Endothelial cell (in vitro differentiated cells): ENCODE measurements at places on chromosomes 13 and 19. TPM values are rescaled to one million over a fixed set of nuclear protein-coding genes. Genes with fewer than 3 reads are reported as not detected.
A peak's percentile ranks its signal among the peaks of the same experiment; 100 is the strongest.

DNA sequence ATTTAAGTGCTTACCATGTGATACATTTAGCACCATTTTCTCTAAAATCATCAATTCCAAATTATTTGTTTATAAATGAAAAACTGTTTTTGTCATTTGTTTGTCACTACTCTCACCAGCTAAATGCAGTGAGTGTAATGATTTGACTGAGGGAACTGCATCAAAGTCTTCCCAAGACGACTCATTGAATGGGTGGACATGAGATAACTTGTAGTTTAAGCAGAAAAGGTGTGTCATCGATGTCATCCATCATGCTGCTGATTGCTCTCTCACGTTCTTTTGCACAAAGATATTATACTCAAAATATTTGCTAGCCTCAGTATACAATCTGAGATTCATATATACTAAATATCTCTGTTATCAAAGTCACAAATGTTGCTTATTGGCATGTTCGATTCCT, 366.5 kb downstream of the IRS2 start:
- DNase-seq, result no peak

DNA sequence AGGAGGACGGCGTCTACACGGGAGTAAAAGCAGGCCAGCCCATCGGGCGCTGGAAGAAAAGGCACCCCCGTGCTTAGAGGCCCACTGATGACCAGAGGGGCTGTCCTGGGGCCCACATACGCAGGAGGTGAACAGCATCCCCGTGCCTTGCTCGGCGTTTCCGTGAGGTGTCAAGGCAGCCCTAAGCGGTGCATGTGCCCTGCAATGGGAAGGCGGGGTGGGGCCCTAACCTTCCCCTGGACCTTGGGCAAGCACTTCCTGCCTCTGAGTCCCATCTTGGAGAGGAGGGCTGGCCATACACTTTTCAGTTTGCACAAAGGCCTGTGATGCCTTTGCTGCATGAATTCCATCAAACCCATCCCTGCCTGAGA, 47.8 kb upstream of the ATP11A start:
- DNase-seq, result no peak

DNA sequence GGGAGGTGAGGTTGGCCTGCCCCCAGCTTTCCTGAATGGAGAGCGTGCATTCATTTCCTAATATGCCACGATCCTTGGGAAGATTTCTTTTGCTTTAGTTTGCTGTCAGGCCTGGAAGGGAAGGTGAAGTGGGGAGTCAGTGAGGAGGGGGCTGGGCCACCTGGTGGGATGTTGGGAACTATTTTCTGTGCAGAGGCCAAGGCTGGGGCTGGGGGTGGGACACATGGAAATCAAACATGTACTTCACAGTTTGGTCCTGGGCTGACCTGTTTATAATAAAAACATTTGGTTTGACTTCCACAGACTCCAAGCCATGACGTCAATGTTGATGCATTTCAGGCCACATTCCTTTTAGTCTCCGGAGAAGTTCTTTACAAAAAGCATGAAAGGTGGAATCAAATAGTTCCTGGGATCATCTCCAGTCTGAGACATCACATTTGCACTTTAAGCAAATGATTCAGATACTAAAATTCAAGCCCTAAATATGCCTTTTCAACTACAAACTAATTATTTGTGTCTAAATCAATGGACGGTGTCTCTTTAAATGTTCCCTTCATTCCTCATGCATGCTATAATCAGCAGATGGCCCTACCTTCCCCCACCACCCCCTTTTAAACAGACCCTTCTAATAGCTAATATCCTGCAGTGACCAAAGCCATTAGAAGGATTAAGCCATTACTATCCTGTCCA, 41.5 kb upstream of the MEDAG start:
- no peak for DNase-seq

GRCh38 chr19:17160908-17161307, 54.2 kb upstream of the USE1 start:
- DNase-seq, result no peak

Gene NLRP7
- 0.69 TPM for total RNA-seq

Gene ZIM2
- not detected for total RNA-seq

DNA sequence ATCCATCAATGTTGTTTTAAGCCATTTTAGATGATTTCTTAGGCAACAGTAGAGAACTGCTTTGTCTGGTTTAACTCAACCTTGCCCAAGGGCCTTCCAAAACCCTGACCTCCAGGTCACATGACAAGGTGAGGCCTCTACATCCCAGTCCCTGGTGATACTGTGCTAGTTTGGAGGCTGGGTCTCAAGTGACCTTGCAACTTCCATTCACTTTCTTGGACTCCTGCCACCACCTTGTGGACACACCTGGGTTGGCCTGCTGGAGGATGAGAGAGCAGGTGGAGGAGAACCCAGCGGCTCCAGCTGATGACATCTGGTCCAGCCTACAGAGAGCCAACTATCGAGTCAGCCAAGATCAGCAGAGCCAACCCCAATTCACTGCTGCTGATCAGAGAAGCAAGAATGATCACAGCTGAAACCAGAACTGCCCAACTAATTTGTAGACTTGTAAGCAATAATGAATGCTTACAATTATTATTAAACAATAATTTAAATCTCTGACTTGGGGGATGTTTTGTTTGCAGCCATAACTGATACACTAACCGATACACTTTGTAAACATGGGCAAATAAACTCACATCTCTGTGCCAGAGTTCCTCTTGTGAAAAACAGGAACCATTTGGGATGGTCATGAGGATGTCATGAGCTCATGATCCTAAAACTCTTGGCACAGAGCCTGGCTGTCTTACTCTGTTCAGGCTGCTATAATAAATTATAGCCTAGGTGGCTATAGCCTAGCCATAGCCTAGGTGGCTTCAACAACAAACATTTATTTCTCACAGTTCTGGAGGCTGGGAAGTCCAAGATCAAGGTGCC, 11.5 kb downstream of the FAM187B start:
- no peak for DNase-seq

Gene LAIR1
- 2.1 TPM for total RNA-seq

GRCh38 chr19:55488986-55489710, 912 bp downstream of the SSC5D start:
- no peak for DNase-seq

DNA sequence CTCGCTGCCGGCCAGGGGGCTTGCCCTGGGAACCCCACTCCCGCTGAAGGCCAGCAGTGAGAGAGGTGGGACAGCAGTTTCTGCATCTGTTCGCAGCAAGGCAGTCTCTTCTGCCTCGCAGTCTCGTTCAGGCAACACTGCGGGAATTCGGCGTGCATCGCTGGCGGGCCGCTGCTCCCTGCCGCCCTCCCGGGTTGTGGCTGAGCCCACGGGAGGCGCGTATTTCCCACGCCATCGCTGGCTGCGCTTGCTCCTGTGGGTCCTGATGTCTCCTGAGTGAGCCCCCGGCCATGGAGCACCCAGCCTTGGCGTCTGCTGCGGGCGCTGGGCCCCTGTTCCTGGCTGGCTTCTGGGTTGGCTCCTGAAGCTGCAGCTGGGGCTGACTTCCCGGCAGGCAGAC, 227.9 kb downstream of the TEX29 start:
- no peak for DNase-seq

GRCh38 chr13:110882972-110883371, 31.9 kb downstream of the ANKRD10 start:
- DNase-seq, result no peak

Gene MARK4
- total RNA-seq, result 165 TPM

- no peak for DNase-seq
Observed at GRCh38 chr13:64274481-64275217, 2859.0 kb upstream of the PCDH20 start.

DNA sequence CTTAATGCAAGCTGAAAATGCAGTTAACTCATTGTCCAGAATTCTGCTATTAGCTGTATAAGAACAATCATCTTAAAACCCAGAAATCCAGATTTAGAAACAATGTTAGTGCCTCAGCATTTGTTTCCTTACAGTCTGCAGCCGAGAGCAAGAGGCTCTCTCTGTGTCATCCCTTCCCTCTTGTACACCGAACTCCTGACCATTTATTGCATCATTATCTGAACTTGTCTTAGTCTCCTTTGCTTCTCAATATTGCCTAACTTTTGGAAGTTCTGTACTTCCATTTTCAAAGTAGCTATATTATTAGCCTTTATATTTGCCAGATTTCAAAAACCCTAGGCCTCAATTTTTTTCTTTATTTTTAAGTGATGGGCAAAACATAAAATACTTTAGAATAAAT, 27.1 kb downstream of the RNASEH2B start:
- DNase-seq, result no peak

Gene NTN5
- total RNA-seq, result 0.21 TPM

GRCh38 chr13:68176475-68176874, 946.3 kb upstream of the PCDH9 start:
- DNase-seq, result no peak

DNA sequence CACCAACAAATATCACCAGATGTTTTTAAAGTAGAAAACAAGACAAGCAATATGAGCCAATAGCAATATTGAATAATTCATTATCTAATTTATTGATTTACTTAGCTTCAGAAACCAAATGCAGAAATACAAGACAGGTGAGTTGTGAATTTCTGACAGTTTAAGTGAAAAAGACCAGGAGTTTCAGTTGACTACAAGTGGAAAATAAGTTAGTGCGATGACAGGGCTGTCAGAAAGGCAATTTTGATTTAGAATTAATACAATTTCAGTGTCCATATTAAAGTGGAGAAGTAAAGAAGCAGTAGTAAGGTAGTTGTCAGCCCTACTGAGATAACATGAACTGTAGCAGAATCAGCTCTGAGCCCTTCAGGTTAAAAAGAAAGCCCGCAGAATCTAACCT, 1066.7 kb upstream of the ATXN8OS start:
- DNase-seq, result no peak

Gene ZNF460
- 51.2 TPM for total RNA-seq

- DNase-seq, result no peak
Observed at GRCh38 chr13:29022410-29022809, 202.3 kb downstream of the MTUS2 start.

DNA sequence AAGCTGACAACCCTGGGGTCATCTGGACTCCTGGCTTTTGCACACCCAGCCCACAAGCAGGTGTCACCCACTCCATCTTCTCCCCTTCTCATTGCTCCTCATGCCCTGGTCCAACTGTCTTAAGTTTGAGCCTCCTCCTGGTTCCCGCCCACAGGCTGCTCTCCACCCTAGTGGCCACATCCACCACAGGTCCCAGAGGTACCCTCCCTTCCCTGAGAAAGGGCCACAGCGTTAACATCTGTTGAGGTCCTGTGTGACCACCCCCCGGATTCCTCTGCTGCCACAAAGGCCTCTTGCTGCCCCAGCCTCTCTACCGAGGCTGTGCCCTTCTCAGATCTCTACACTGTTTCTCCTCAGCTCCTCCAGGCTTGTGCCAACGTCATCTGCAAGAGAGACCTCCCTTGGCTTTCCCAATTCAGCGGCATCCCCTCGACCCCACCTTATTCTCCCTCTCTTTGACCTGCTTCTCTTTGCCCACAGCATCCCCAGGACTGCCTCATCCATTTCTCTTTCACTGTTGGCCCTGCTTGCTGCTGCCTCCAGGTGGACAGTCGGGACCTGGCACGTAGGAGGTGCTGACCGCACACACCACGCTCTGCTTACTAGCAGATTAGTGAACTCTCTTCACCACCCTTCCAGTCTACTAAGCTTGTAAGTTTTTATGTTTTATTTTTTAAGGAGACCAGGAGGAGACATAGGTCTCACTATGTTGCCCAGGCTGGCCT, 33.3 kb downstream of the SUGP2 start:
- DNase-seq, result peak; percentile 23

Gene ERCC5
- 43.8 TPM for total RNA-seq

Gene PSG1
- total RNA-seq, result not detected

- DNase-seq, result no peak
Observed at GRCh38 chr13:52884429-52885010, 36.1 kb upstream of the PCDH8 start.
